Peyer's patch (tissue), 4 donors: ENCODE measurements at places on chromosomes 7 and 10. TPM values are rescaled to one million over a fixed set of nuclear protein-coding genes. Genes with fewer than 3 reads are reported as not detected.

GRCh38 chr7:82275342-82275741, 168.2 kb downstream of the CACNA2D1 start:
- no peak overlapping the region for H3K4me3 ChIP-seq
- DNase-seq, result no peak
- H3K27me3 ChIP-seq, result no peaks in the 10 kb centered on the region
- no peaks in the 10 kb centered on the region for H3K36me3 ChIP-seq
- no peak overlapping the region for H3K27ac ChIP-seq

DNA sequence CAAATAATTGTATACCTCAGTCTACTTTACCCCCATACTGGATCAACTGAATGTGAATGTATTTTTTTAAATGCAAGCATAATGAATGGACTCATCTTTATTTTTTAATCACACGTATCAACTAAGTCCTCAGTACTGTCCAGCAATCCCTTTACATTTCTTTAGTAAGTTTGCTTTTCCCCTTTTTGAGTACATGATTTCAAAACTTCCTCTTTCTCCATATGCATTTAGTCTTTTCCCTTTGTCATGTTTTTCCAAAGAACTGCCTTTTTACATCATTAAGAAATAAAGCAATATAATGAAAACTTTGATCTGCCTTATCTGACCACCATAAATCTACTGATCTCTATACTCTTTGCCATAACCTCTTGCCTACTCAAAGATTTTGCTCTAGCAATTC, 182.5 kb upstream of the AKR1E2 start:
- H3K4me1 ChIP-seq, result no peaks in the 10 kb centered on the region
- no peak overlapping the region for H3K4me3 ChIP-seq
- no peaks in the 10 kb centered on the region for H3K27me3 ChIP-seq
- no peak overlapping the region for H3K27ac ChIP-seq

DNA sequence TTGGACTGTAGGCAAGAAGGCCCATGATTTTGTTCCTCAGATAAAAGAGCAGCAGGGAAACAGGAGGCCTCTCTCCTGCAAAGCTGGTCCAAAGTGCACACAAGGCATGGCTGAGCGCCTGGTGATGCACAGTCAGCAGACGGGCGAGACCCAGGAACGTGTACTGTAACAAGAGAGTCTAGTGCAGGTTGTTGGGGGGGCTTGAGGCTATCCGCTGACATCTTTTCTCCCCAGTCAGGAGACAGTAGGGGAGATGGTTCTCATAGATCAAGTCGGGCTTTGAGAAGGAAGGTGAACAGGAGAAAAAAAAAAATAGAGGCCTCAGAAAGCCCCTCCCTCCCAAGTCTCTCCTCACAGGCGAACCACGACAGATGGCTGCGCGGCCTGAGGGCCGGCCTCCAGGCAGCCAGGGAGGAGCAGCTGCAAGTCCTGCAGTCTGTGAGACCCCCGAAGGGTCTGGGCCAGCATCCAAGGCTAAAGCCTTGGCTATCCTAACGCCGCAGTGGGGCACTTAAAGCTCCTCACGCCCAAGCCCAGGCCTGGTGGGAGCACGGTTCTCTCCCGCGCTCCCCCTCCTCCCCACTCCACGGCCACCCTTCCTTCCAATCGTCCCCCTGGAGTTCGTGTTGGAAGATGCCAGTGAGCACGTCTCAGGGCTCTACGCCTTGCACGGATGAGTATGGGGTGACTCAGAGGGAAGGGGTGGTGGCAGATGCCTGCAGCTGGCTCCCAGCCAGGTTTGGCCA, 68.3 kb downstream of the PRKAG2 start:
- DNase-seq, result no peak
- H3K27ac ChIP-seq, result no peak overlapping the region
- peaks cover 34% of the 10 kb centered on the region for H3K4me1 ChIP-seq
- no peaks in the 10 kb centered on the region for H3K27me3 ChIP-seq
- no peak overlapping the region for H3K4me3 ChIP-seq
- no peaks in the 10 kb centered on the region for H3K36me3 ChIP-seq

DNA sequence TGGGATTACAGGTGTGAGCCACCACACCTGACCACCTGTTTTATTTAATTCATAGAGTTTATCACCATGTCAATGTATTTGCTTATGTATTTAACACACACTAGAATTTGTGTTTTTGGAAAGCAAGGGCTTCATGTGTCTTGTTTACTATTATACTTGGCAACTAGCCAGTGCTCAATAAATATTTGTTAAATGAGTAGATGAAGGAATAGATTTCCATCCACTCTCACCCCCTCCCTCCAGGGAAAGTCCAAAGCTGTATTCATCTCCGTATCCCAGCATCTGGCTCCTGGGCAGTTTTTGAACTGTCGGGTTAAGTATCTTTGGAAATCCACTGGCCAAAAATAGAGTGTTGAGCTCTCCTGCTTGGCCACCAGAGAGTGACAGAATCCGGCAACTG, 4.6 kb upstream of the RADIL start:
- H3K36me3 ChIP-seq, result no peaks in the 10 kb centered on the region
- DNase-seq, result no peak
- peaks cover 3% of the 10 kb centered on the region for H3K4me1 ChIP-seq
- H3K27ac ChIP-seq, result no peak overlapping the region
- H3K4me3 ChIP-seq, result no peak overlapping the region

LRMDA gene
- total RNA-seq, result 1.4 TPM

SMARCD3 gene
- total RNA-seq, result 1.2 TPM
